ENCODE measurements at places on chromosomes 16 and 17. TPM values are rescaled to one million over a fixed set of nuclear protein-coding genes. Genes with fewer than 3 reads are reported as not detected.

SLC52A1 gene
- total RNA-seq = not detected

PITPNM3 gene
- 1.6 TPM for total RNA-seq

ABCA3 gene
- total RNA-seq = 0.13 TPM

PRPF8 gene
- 134 TPM for total RNA-seq

JUP gene
- 240 TPM for total RNA-seq

MT4 gene
- not detected for total RNA-seq

CALB2 gene
- total RNA-seq = not detected

SETD1A gene
- 3.5 TPM for total RNA-seq

GRAPL gene
- total RNA-seq = 0.72 TPM

C17orf67 gene
- not detected for total RNA-seq

EVPL gene
- 0.26 TPM for total RNA-seq

SECTM1 gene
- 4.9 TPM for total RNA-seq

C17orf75 gene
- 9.2 TPM for total RNA-seq

QRICH2 gene
- total RNA-seq = 0.24 TPM

SOST gene
- total RNA-seq = not detected

TMED6 gene
- not detected for total RNA-seq

GABARAPL2 gene
- 69.9 TPM for total RNA-seq

HOXB5 gene
- 18.9 TPM for total RNA-seq

CD300C gene
- total RNA-seq = not detected

PRAC2 gene
- total RNA-seq = not detected

KRTAP2-3 gene
- not detected for total RNA-seq
